ENCODE measurements at places on chromosomes 3 and 15.

GRCh38 chr3:194609601-194610000 is 23.6 kb downstream of the TMEM44 start:
- DNase-seq: no peak

DNA sequence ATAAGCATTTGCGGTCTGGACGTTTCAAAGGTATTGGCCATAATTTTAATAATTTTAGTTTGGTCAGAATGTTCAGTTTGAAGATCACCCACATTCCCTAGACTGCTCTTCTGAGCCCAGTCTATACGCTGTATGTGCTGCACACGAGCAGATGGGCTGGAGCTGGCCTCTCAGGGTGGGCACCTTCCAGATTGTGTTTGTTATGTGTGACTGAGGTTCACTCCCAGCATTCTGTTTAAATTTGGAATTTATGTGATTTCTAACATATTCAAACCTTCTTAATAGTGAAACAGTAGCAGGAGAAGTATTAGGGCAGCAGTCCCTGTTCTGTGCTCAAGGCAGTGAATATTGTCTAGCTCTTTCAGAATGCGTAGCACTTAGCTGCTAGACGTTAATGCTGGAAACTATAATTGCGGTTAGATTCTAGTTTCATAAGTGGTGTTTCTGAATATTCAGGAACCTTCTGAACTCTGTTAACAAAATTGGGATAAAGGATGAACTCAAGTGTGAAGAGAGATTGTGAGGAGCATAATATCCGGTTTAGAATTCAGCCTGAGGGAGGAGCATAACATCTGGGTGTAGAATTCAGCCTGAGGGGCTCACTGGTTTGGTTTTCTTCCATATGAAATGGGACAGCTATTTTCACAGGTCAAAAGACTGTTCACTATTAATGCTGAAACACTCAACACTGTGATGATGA is 68.6 kb upstream of the RPL35A start:
- DNase-seq: no peak

DNA sequence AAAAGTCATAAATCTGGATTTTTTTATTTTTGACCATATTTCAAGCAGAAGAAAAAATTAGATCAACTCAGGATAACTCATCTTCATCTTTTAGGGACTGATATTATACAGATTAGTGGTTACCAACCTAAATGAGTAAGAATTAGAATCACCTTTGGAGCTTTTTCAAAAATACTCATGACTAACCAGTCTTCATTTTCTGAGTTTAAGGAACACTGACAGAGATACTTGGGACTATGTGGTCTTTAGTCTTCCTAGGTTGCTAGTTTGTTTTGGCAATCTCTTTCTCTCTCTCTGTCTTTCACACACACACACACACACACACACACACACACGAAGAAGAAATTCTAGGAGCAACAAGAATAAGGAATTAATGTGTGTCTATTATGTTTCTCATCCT is 50.1 kb downstream of the TMOD3 start:
- DNase-seq: no peak

DNA sequence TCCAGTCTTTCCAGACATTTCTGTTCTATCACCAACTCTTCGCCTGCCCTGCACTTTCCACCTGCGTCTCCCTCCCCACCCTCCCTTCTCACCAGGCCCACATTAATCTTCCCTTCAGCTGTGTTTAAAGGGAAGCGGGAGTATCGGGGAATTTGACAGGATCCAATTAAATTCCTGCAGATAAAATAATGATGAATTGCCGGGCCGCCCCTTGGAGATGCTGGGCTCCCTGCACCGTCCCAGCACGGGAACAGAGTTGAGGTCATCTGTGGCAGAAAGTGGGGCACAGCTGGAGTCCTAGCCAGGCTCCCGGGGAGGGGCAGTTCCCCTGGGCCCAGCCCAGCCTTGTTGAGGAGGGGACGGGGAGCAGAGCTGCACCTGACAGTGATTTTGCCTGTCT is 30.3 kb downstream of the PLXNA1 start:
- DNase-seq: no peak

- no peak for DNase-seq
These were observed 41.8 kb downstream of the PRR23E start for GRCh38 chr3:127234778-127235177.

- DNase-seq: no peak
These were observed 95.1 kb downstream of the NPTN start for GRCh38 chr15:73538123-73538522.

GRCh38 chr3:190122198-190122771 is 1.6 kb upstream of the P3H2 start:
- DNase-seq: no peak

GRCh38 chr3:29695643-29696198 is 414.9 kb downstream of the RBMS3 start:
- no peak for DNase-seq

DNA sequence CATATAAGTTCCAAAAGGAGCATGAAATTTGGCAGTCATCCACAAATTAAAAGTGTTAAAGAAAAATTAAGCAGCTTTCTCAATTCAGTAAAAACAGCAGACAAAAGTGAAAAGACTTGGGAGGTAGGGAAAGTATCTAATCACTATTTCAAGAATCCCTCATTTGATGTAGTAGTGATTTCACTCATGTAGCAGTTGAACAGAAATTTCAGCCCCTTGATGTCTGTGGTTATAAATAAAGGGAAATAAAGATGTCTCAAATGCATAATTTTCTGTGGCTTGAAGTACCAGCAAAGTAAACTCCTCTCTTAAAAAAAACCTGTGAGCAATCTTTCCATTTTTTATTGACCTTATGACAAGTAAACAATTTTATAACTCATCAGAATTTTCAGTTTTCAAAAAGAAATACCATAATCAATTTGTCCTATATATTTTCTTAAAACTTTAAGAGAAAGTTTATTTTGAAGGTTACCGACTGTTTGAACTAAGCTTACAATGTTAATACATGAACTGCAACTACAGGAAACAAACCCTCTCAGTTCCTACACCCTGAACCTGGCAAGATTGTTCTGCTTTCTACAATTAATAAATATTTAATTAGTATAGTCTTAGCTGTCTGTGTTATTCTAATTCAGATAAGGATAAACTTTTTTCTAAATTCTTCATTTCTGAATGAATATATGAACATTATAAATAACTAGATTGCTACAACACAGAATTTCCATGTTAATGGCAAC is 94.2 kb downstream of the CBLB start:
- no peak for DNase-seq

DNA sequence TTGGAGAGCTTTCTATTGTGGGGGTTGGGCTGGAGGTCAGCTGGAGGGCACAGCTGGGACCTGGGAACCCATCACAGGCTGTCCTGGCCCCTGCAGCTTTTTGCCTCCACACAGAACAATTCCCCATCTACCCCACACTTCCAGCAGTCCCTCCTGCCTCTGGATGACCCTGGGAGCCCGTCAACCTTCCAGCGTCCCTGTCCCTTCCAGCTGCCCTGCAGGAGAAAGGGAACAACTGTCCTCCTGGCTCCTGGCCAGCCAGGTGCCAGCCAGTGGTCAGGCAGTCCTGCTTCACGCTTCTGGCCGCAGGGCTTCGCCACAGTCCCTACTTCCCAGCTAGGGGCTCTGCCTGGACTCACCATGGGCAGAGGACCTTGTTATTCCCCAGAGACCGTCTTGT is 27.2 kb downstream of the LINGO1 start:
- no peak for DNase-seq

DNA sequence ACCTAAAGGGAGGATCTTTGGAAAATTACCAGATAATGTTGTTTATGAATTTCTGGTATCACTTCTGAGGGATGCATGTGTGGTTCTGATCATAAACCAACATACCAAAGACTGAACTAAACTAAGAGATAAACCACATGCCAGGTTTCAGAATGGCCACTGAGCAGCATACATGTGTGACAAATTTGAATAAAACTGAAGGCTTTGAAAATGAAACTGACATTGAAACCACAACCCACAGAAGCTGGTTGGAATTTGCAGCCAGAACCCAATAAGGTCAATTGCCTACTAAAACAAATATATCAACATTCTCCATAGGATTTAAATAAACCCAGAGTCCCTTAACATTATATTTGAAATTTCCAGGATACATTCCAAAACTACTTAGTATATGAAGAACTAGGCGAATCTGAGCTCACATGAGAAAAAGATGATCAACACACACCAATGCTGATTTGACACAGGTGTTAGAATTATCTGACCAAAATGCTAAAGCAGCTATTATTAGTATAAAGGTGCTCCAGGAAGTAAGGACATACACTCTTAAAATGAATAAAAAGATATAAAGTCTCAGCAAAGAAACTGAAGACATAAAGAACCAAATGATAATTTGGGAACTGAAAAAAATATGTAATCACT is 125.0 kb downstream of the ZNF280D start:
- peak; percentile 89 for DNase-seq

- DNase-seq: no peak
These were observed 163.3 kb downstream of the TP63 start for GRCh38 chr3:189794518-189794917.

- DNase-seq: no peak
These were observed 63.1 kb downstream of the STRIT1 start for GRCh38 chr3:155230382-155230781.

GRCh38 chr15:94206463-94207167 is 24.7 kb upstream of the MCTP2 start:
- DNase-seq: no peak

DNA sequence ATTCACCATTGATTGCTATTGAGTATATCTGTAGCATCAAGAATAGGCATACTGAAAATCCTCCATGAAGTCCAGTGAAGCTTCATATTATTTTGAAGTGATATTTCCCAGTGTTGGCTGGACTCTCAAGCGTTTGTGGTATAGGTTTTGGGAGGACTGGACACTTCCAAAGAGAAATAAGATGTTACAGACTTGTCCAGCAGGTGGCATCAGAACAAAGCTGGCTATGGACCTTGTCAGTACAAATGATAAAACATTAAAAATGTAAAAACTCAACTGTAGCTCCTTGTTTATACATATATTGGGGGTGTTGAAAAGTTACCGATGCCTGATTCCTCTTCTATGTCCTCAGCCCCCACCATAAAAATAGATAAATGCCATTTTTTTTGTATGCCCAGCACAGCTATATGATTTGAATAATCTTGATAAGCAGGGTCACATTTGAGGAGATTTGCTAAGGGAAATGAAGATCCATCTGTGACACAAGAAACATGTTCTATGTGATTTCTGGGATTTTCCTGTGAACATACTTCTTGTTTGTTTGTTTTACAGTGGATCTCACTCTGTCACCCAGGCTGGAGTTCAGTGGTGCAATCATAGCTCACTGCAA is 54.5 kb upstream of the GOLGA6B start:
- DNase-seq: peak; percentile 67

- no peak for DNase-seq
These were observed 202.3 kb upstream of the MRPL3 start for GRCh38 chr3:131705099-131705498.

GRCh38 chr15:37932549-37932948 is 1.9 kb upstream of the TMCO5A start:
- DNase-seq: no peak

DNA sequence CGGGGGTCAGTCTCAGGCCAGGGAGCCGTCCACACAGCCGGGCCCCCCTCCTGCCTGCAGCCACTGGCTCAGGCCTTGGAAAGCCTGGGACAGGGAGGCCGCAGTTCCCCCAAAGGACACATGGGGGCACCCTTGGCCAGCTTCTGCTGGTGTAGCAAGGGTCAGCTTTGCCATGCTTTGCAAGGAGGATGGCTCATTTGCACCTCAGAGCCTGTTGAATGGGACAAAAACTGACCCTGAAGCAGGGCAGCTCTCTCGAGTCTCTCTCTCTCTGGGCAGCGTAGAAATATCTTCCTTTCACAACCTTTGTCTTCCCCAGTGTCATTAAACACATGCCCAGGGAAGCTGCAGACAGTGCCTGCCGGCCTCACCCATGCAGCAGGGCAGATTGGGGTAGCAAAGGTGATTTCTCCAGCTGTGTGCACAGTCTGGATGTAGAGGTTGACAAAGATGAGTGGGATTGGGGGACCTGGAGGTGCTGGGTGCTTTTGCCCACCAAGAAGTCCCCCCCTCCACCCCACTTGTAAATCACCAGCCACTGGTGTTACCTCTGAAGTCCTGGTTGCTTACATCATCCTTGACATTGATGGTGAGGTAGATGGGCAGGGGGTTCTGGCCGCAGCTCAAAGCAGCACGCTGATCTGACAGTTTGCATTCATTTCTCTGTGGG is 17.4 kb upstream of the EHD4 start:
- peak; percentile 80 for DNase-seq

- DNase-seq: peak; percentile 93
These were observed 15.9 kb upstream of the COPG1 start for GRCh38 chr3:129233538-129233937.

DNA sequence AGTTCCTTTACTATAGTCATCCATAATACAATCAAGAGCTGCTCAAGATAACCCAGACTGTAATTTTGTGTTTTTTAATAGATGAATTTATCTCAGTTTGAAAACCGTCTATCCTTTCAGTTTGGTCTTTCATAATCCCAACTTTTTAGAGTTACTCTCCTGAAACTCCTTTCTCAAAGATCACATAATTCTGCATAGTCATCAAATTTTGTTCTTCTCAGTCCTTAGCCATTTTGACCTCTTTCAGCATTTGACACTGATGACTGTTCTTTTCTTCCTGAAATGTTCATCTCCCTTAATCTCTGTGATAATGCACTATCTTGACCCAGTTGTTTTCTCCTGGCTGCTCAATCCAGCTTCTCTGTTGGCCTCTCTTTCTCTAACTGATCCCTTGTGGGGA is 47.5 kb upstream of the RAD51 start:
- DNase-seq: no peak

- DNase-seq: no peak
These were observed 45.1 kb downstream of the PLXNA1 start for GRCh38 chr3:127027811-127028548.

DNA sequence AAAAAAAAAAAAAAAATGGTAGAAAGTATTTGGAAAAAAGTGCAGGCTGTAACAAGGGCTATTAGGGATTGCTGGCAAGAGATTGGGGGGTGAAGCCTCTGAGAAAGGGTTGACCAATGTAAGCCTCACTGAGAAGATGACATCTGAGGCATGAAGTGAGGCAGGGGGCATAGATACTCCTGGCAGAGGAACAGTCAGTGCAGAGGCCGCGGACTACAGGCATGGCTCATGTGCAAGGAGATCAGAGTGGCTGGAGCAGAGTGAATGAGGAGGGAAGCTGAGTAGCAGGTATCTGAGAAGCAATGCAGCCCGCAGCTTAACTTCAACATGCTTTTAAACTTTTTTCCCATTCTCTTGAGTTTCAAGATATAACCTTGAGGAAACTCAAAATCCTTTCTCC is 5.4 kb downstream of the FBXL22 start:
- DNase-seq: no peak

DNA sequence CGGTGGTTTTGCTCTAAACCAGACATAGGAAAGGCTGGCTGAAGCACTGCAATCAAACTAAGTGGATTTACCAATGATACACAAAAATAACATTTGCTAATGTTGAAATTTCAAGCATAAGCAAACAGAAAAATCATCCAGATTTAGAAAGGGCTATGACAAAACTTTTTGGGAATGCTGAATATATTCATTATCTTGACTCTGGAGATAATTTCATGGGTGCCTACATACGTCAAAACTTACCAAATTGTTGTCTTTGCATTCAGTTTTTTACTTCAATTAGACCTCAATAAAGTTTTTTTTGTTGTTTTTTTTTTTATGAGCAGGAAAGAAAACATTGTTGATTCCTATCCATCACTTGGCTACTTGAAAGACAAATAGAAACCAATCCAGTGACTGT is 140.8 kb downstream of the NR2E3 start:
- no peak for DNase-seq

- no peak for DNase-seq
These were observed 27.4 kb upstream of the ALPK3 start for GRCh38 chr15:84789762-84790161.

All from NAMALWA (cell line).